ENCODE measurements at places on chromosomes 11 and 22.

- DNase-seq, result no peak
Observed at GRCh38 chr11:112421879-112422278, 161.2 kb upstream of the PLET1 start.

GRCh38 chr11:32153747-32154146 is 62.9 kb downstream of the RCN1 start:
- DNase-seq, result no peak

DNA sequence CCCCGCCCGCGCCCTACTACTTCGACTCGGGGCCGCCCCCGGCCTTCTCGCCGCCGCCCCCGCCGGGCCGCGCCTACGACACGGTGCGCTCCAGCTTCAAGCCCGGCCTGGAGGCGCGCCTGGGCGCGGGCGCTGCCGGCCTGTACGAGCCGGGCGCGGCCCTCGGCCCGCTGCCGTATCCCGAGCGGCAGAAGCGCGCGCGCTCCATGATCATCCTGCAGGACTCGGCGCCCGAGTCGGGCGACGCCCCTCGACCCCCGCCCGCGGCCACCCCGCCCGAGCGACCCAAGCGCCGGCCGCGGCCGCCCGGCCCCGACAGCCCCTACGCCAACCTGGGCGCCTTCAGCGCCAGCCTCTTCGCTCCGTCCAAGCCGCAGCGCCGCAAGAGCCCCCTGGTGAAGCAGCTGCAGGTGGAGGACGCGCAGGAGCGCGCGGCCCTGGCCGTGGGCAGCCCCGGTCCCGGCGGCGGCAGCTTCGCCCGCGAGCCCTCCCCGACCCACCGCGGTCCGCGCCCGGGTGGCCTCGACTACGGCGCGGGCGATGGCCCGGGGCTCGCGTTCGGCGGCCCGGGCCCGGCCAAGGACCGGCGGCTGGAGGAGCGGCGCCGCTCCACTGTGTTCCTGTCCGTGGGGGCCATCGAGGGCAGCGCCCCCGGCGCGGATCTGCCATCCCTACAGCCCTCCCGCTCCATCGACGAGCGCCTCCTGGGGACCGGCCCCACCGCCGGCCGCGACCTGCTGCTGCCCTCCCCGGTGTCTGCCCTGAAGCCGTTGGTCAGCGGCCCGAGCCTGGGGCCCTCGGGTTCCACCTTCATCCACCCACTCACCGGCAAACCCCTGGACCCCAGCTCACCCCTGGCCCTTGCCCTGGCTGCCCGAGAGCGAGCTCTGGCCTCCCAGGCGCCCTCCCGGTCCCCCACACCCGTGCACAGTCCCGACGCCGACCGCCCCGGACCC is 17.4 kb upstream of the ACR start:
- no peak for DNase-seq

DNA sequence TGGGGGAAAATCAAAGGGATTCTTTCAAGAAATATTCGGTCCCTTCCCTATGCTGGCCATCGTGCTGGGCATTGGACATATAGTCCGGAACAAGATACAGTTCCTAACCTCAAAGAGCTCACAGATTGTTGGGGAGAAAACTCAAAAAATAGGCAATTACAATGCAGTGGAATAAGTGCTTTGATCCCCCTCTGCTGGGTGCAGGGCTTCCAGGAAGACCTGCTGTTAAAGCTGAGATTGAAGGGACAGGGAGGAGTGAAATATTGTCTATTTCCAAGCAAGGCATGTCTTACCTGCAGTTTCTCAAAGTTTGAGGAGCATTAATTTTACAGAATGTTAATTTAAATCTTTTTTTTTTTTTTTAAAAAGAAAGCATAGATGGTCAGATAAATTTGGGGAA is 75.1 kb upstream of the SESN3 start:
- DNase-seq, result no peak

- no peak for DNase-seq
Observed at GRCh38 chr22:43905681-43906080, 13.9 kb upstream of the PNPLA5 start.

DNA sequence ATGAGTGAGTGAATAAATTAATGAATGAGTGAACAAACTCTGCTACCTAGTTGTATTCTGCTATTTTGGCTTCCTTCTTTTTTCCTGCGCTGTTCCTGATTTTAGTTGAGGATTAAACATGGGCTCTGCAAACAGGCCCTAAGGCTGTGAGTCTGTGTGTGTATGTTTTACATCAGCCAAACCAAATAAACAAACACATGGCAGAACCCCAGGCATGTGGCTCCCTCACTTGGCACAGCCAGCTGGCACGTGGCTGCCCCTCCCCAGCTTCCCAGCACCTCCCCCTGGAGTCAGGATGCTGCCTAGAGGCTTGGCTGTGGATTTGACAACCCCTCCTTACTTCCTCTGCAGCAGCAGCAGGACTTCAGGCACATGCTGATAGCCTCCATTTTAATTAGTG is 593.2 kb downstream of the INSC start:
- DNase-seq, result peak; percentile 81

DNA sequence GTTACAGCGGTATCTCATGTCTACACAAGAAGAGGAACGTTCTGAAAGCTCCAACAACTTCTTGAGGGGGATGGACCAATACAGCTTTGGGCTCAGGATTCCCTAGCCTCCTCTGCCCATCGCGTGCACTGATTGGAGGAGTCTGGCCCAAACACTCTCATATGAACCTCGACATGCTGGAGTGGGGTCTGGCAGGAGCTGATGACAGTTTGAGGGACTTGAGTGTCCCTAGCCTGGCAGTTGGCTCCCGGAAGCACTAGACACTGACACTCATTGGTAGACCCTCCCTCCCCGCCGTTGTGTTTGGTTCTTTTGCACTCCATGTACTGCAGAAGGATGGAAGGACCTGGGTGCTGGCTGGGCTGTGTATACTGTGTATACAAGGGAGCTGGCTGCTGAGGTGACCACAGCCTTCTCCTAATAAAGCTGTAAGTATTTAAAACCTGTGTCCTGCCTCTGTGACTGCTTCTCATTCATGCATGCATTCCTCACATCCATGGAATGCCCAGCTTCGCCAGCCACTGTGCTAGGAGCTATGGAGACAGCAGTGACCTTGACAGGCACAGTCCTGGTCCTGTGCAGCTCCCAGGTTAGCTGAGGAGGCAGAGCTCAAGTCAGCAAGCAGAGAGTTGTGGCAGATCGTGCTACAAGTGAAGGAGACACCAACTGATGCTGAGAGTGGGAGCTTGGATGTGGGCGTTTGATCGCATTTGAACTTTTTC is 27.9 kb downstream of the ADAMTS15 start:
- no peak for DNase-seq

DNA sequence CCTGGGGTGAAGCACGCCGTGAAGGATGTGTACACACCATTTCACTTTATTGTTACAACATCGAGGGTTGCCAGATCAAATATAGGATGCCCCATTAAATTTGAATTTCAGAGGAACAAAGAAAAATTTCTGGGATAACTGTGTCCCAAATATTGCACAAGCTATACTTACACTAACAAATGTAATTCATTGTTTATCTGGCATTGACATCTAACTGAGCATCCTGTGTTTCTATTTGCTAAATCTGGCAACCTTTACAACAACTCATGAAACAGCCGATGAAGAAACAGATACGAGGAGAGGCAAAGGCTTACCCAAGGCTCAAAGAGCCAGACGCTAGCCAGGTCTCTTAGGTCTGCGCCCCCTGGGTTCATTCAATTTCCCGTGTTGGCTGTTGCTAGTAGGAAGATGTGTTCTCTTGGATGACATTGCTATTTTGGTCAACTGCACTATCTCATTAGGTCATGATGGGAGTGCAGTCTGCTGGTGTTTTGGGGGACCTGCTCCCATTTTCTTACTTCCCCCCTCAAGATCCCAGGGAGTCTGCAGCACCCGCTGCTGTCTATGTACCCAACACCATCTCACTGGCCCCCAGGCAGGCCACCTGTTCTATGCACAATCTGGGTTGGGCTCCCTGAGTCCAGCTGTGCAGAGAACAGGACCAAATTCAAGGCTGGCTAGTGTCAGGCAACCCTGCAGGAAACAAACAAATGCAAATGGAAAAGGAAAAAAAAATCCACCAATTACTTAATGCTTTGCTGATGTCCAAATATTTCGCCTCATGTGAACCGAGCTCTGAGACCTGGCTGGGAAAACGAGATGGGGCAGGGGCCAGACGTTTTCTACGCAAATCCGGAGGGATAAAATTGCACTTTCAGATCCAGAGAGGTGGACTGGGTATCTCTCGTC is 560.9 kb downstream of the MIAT start:
- DNase-seq, result no peak

DNA sequence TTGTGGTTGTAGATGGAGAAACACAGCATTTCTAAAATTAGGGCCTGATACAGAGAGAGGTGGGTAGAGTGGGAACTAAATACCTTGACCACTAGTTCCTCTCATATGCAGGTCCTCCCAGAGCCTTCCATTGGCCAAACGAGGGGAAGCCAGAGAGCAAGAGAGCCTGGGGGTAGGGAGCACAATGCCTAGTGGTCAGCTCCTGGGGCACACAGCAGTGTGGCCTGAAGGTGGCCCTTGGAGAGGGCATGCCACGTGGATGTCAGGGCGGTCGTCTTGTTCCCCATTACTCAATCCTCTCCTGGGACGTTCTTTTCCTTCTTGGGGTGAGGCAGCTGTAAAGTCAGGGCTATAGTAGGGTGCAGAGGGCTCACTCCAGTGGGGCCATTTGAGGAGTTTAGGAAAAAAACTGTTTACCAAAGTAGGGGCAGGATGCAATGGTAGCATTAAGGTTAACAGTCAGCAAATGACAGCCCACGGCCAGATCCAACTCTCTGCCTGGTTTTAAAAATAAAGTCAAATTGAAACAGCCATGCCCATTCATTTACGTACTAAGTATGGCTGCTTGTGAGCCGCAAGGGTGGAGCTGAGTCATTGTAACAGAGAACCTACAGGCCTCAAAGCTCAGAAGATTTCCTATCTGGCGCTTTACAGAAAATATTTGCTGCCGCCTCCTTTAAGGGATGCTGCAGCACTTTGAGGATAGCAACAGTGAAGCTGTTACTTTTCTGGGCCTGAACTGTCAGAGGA is 7.6 kb downstream of the MYO18B start:
- DNase-seq, result no peak

DNA sequence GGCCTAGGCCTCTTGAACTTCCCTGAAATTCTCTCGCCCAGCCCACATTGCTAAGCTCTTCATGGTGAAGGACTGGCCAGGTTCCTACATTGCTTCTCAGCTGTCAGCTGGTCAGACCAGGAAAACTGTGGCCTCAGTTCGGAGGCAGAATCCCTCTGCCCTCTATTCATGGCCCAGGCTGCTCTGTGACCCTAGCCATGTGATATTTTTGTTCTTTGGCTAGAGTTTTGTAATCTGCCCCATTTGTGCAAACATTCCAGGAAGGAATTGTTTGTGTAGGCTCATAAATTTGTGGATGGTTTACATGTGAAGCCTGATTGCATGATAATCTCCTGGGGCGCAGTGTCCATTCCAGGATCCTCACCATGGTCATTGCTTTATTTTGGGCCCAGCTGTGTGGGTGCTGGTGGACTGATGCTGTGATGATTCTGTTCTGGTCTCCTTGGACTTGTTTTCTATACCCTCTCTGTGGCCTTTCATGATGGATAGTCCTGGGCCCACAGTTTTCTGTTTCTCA is 149.1 kb upstream of the E2F8 start:
- no peak for DNase-seq

DNA sequence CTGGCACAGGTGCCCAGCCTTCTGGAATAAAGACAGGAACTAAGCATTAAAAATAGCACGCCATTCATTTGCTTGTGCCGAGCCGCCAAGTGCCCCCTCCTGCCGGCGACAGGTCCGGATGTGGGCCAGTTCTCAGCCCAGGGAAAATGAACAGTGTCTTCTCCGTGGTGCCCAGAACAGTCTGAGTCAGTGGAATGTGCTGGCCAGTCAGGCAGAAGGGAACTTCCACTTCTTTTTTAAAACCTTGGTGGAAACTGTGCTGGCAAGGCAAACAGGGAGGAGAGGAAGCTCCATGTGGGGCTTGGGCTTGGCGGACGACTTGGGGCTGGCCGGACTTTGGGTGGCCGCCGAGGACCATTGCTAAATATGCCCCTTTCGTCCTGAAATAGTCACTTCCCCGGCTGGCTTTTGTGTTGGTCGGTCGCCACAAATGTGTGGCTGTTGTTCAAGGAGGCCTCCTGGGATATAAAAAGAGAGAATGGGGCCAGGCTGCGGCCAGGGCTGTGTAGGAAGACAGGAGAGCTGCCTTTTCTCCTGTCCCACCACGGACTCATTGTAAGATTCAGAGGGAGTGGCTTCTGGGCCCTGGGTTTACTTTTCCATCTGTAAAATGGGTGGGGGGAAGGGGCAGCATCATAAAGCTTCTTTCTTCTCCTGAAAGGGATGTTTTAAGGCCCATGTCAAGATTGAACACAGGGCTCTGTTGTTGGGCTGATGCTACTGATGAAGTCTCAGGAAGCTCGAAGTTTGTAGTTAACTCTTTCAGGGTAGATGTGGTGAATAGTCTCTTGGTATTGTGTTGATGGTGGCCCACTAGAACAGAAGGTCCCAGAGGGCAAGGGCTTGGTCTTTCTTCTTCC is 101.0 kb downstream of the PTPRJ start:
- DNase-seq, result peak; percentile 69

DNA sequence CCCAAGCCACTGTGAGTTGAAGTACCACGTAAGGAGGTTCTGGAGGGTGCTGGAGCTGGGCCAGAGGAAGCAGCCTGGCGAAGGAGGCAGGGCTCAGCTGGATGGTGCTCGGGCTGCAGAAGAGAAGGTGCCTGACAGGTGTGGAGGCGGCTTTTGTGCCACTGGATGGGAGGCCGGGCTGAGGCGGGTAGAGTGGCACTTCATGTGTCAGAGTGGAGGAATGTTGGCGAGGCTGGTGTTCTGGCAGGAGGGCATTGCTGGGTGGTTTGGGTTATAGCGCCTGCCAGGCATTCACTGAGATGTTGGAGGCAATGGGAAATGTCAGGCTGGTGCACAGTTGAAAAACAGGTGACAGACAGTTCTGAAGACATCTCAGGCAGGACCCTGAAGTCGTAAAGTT is 24.2 kb downstream of the UBE2L3 start:
- DNase-seq, result no peak

DNA sequence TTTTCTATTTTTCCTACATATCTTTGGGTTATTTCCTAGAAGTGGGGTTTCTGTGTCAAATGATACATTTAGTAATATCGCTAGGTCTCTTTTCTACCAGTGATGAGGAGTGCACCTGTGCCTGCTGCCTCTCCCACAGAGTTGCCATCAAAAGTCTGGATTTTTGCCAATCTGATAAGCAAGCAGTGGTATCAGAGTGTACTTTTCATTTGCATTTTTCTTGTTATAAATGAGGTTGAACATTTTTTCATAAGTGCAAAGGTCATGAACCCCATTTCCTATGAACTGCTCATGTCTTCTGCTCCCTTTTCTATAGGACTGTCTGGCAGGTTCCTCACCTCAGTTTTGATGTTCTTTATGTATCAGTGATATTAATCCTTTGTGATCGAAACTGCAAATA is 1.7 kb downstream of the TRPM5 start:
- no peak for DNase-seq

DNA sequence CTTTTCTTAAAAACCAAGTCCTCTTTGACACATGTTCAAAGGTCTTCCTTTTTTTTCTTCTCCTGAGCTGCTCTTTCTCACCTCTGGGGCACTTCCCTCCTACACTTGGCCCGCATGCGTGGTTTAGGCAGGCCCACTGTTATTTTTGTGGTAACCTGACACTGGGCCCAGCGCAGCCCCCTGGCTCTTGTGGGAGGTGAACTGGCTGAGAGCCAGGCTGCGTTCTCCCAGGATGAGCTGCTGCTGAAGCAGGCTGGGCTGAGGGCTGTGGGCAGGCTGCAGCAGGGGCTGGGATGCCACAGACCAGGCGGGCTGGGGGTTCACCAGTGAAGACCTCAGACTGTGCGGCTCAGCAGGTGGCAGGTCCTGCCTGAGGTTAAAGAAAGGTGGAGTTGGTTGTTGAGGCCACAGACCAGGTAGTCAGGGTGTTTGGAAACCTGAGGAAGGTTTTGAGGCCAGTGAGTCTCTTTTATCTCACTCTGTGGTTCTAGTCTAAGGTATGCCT is 72.4 kb downstream of the TEAD1 start:
- no peak for DNase-seq

- no peak for DNase-seq
Observed at GRCh38 chr11:18329196-18329870, 7.0 kb downstream of the GTF2H1 start.

All from prostate gland (tissue), 2 donors.